ENCODE measurements at places on chromosomes 6 and 20. TPM values are rescaled to one million over a fixed set of nuclear protein-coding genes. Genes with fewer than 3 reads are reported as not detected.

USP49 gene
- total RNA-seq, result 6.0 TPM

DNA sequence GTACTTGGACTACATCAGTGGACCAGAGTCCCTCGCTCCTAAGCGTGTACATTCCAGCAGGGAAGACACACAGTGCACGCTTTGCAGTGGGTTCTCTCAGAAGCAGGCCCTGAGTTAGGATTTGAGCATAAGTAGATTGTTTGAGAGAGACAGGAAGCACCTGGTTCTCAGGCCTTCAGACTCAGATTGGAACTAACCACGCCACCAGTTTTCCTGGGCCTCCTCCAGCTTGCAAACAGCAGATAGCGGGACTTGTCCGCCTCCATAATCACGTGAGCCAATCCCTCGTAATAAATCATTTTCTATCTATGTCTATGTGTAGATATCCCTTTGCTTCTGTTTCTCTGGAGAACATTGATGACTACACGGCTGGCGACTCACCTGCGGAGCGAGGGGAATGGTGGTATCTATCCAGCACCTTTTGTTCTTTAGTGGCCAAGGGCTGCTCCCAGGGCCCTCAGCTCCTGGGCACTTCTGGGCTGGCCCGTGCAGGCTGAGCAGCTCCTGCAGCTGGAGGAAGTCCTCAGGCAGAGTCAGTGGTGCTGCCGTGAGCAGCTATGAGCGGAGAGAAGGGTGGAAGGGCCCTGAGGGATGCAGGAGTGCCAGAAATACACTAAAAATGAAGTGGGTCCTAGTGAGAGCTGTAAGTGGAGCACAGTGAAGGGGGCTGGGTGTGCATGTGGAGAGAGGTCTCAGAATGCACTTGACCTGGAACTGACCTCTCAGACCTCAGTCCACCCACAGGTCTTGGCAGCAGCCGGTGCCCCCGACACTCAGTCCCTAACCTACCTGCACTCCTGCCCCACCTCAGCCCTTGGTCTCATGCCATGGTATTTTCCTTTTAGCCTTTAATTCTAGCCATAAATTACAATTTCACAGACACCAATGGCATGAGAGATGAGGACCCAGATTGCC lies 76.9 kb downstream of the STK35 start:
- no peak for DNase-seq

DNA sequence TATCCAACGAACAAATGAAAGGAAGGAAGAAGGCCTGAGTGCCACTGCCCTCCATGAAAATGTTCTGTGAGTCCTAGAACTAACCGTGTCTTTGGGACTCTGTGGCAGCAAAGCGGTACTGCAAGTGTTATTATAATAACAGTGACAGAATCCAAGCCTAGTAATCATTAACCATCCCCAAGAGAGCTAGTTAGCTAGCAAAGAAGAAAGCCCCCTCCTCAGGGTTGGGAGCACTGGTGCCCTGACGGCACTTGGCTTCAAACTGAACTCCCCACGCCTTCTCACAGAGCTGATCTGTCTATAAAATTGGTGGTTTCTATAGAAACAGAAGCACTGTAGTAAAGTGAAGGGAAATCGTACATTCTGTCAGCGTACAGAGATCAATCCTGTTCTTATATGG lies 239.8 kb downstream of the PTPRT start:
- DNase-seq, result no peak

PPP2R5D gene
- total RNA-seq, result 24.7 TPM

SLC39A7 gene
- 60.7 TPM for total RNA-seq

- no peak for DNase-seq
These were observed 666.6 kb upstream of the CITED2 start for GRCh38 chr6:140041056-140041455.

TMEM244 gene
- not detected for total RNA-seq
